A673 (cell line): ENCODE measurements at places on chromosomes 16 and 17. TPM values are rescaled to one million over a fixed set of nuclear protein-coding genes. Genes with fewer than 3 reads are reported as not detected.

GRCh38 chr17:65169691-65170090, 32.5 kb downstream of the RGS9 start:
- DNase-seq: no peak

- peak; percentile 39 for DNase-seq
Observed at GRCh38 chr16:50021544-50021943, 3.5 kb upstream of the CNEP1R1 start.

DNA sequence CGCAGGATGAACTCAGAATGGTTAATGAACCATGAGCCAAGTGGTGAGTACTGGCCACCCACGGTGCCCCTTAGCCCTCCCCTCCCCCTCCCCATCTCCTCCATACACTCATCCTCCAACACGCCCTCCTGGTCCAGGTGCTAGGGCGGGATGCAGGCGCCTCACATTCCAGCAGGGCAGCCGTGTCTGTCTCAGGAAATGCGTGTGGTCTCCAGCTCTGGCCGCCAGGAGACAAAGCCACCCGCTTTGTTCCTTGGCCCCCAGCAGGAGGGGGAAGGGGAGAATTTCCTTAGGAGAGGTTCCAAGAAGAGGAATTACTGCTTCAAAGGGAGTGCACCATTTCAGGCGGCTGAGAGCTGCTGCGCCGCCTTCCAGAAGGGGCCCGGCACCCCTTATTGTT, 29.7 kb upstream of the RMI2 start:
- DNase-seq: peak; percentile 71

- no peak for DNase-seq
Observed at GRCh38 chr17:13931111-13931526, 138.2 kb upstream of the COX10 start.

DNA sequence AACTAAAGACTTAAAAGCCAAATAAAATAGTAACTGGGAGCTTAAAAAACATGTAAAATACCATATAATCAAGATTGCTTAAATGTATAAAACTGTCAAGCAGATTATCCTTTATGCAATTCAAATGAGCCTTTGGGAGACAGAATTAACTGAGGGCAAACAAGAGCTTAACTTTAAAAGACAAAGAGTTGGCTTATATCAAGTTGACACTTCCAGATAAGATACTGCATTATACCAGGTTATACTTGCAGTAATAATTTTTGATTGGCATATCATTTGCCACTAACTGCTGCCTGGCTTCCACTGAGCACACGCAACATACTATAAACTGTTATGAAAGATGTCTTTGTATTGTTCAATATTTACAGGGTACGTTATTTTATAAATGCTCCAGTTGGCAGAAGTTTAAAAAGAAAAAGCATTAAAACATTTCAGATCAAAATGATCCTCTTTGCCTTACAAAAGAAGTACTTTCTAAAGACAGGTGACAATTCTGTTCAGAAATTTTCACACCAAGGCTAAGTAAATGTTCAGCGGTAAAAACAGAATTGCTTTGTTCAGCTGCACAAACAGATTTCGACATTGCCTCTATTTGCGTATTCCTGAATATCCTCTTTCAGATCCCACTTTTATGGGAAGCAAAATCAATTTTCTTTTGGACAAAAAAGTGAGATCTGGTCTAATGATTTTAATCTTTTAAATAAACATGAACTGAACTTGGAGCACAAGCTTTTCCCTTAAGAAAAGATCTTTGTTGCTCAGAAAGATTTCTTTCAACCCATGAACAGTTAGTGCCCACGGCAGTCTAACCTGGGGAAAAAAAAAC, 50.7 kb downstream of the TOX3 start:
- DNase-seq: peak; percentile 36

- DNase-seq: no peak
Observed at GRCh38 chr16:27811881-27812280, 251.6 kb downstream of the GSG1L start.

DNA sequence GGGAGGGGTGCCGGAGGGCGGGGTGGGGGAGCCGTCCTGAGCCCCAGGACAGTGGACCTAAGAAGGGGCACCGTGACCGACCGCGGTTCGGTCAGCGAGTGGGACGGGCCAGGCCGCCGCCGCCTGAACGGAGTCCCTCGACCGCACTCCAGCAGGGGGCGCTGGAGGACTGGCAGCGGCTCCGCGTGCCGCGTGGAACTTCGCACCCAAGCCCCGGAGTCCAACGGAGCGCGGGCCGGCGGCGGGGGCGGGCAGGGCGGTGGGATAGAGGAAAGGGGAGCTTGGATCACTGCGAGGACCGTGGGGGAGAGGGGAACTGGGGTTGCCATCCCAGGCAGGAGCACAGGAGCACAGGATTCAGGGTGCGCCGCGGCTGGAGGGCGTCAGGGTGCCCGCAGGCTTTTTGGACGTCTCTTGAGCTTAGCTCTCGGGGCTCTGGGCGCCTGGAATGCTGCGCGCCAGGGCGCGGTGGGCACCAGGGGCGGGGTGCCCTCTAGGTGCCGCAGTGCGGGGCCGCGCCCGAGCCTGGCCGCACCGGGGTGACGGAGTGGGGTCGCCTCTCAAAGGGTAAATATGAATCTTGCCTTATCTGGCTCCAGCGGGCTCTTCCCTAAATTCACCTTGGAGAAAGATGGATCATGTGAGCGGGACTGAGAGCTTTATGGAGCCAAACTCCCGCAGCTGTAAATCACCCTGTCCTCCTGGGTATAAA, 379 bp upstream of the OTOP2 start:
- peak; percentile 60 for DNase-seq

DNA sequence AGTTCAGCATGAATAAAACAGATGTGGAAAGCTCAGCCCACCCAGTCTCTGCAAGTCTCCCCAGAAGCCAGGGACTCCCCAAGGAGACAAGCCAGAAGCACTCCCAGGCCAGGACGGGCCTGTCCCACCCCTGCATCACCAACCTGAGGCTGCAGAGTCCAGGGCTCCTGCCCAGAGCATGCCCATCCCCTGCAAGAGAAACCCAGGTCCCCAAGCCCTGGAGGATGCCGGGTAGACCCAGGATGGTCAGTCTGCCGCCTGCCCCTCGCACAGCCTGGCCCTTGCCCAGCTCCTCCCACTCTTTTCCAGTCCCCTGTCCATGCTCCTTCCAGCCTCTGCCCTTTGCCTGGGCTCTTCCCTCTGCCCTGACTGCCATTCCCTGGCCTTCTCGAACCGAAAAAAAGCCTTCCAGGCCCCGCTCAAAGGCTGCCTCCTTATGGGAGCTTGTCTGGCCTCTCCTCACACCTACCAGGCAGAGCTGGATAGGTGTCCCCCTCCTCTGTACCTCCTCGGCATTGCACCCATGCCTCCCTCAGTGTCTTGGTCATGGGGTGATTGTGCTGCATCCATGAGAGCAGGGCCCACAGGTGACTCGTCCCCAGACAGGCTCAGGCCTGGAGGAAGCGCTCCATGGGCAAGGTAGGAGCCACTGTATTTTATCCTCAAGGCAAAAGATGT, 44.8 kb downstream of the BEAN1 start:
- no peak for DNase-seq

DNA sequence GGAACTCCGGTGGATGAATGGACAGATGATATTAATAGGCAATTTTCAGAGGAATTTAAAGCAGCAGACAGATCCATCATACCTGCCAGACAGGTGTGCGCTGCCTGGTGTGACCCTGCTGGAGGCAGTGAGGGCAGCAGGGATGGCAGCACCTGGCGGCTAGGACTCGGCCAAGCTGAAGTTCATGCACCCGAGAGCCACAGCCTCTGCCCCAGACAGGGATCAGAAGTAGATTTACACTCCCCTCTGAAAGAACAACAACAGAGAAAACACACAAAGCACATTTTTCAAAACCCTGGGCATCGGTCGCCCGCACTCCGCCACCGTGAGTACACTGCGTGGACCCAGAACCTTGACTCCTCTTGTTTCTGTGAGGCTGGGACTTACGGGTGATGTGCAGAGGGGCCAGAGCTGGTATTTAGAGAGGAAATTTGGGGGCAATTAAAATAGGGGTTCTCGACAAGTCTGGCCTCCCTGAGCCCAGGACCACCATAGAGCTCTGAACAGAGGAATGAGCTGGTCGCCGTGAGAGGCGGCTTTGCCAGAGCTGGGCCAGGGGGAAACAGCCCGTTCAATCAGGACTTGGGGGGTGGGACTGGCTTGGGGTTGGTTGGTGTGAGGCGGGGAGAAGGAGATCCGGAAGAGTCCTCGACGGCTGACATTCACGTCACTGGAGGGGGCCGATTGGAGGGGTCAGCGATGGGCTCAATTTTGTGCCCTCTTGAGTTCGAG, 101.0 kb downstream of the METRNL start:
- no peak for DNase-seq

DNA sequence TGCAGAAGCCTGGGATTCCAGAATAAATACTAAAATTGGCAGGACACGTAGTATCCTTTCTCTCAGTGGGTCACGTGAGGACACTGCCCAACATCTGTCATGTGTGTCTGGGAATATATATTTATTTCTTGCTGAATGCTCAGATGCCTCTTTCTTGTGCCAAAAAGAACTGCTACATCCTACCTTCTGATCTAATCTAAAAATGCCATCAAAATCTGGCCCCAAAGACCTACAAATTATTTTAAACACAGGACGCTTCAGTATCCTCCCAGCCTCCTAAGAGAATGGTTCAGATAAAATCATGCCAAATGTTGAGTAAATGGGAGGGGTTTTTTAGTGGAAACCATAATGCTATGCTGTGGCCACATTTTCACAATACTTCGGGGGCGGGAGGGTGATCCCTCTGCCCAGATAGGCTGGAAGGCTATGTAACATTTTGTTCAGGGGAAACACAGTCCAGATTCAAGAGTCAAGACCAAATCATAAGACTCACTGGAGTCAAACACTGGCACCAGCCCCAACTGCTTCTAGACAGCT, 22.9 kb upstream of the CORO6 start:
- DNase-seq: no peak

- peak; percentile 68 for DNase-seq
Observed at GRCh38 chr17:37358830-37359681, 16.7 kb upstream of the C17orf78 start.

DNA sequence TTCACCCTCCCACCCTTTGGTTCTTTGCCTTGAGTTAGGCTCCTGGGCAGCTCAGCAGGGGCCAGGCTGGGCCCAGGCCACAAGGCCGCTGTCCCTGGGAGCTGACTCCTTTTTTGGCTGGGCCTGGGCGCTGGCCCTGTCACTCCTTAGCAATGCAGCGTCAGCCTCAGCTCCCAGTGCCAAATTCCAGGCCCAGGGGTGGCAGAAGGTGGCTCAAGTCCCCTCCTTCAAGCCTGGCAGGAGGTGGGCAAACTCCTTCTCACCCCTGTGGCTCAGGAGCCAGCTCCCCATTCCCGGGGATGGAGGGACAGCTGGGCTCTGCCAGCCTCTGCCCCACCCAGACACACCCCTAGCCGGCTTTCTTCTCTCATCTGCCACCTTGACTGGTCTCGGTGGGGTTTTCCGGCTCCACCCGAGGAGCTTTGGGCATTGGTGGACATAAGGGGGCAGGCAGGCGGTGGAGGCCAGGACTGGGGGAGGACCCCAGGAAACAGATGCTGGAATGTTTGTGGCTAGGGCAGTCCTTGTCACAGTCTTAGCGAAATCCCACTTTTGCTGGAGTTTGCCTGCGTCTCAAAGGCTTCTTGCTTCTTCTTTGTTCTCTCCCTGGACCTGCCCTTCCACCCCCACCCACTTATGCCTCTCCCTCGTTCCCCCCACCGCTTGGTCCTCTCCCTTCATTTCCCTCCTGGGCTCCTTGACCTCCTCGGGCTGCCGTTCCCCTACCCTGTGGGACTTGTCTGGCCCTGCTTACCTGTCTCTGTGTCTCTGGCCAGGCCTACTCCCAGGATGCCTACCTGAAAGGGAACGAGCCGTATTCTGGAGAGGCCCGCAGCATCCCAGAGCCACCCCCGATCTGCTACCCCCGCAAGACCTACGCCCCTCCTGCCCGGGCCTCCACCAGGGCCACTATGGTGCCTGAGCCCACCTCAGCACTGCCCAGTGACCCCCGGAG, 37.4 kb downstream of the ARHGAP23 start:
- DNase-seq: no peak

DNA sequence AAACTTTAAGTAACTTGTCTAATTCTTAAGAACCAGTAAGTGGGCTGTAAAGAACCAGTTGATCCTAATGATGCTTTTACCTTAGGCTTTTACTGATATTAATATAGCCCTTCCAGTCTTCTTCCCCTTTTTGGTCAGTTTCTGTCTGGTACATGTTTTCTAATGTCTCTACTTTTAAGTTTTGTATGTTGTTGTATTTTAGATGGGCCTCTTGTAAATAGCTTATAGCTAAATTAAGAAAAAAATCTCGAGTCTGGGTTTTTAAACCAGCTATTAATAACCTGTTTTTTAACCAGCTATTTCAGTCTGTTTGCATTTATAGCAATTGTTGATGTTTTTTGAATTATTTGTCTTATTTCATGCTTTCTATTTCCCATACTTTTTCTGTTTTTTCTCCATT, 79.0 kb downstream of the PITPNC1 start:
- DNase-seq: no peak

- DNase-seq: no peak
Observed at GRCh38 chr17:40203131-40203530, 16.0 kb upstream of the WIPF2 start.

- no peak for DNase-seq
Observed at GRCh38 chr16:15855704-15856003, 1.2 kb downstream of the MYH11 start.

- DNase-seq: no peak
Observed at GRCh38 chr17:43810823-43811222, 22.1 kb downstream of the MPP3 start.

DNA sequence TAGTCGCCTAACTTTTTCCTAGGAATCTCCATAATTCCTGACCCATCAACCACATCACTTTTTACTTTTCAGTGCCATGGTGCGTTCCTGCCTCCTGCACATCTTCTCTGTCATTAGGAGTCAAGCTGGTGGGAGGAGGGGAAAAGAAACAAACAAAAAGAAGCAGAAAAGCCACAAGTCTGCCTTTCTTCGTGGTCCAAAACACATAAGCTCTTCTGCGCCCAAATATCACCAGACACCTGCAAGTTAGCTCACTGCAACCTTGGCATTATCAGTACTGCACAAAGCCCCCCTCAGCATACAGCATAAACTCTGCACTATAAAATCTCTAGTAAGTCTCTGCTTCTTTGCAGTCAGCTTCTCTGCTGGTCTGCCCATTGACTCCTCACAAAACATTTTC, 295.3 kb downstream of the HS3ST3B1 start:
- no peak for DNase-seq

DNA sequence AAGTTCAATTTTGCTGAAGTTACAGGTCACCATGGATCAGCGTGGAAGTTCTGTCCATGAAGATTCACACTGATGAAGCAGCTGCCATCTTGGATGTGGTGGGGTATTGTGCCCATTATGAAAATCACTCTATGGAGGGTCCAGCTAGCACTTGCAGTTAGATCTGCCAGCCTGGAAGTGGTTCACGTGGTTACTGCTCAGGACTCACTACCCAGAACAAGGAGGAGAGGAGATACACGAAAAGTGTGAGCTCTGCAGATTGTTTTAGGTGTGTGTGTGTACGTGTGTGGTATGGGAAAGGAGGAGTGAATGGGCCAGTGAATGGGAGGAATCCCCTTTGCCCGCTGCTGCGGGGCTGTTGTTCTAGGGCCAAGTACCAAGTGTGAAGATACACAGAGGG, 333.4 kb downstream of the MAF start:
- DNase-seq: no peak

The TEKT1 gene
- total RNA-seq: not detected in 2 replicates

The SDR42E1 gene
- not detected in 2 replicates for total RNA-seq

The ASPA gene
- total RNA-seq: not detected in 2 replicates

The PAM16 gene
- total RNA-seq: 89.7 and 90.3 TPM in 2 replicates

The CCL1 gene
- total RNA-seq: not detected in 2 replicates

The KREMEN2 gene
- total RNA-seq: 0.49 and 1.6 TPM in 2 replicates

The PABPN1L gene
- total RNA-seq: not detected in 2 replicates
